PC-3 (cell line): ENCODE measurements at places on chromosomes 5 and 9. TPM values are rescaled to one million over a fixed set of nuclear protein-coding genes. Genes with fewer than 3 reads are reported as not detected.

TMEM215 gene
- total RNA-seq, result not detected in 2 replicates

TTLL11 gene
- 7.0 and 8.9 TPM in 2 replicates for total RNA-seq

GLRA1 gene
- not detected in 2 replicates for total RNA-seq

KCNMB1 gene
- total RNA-seq, result not detected in 2 replicates

SH3RF2 gene
- total RNA-seq, result 5.9 and 6.2 TPM in 2 replicates

IFNB1 gene
- total RNA-seq, result not detected in 2 replicates

GHR gene
- total RNA-seq, result 2.2 and 5.2 TPM in 2 replicates

MARCOL gene
- total RNA-seq, result not detected in 2 replicates

GMCL2 gene
- total RNA-seq, result not detected in 2 replicates

SMIM33 gene
- not detected in 2 replicates for total RNA-seq

PCDHA1 gene
- not detected in 2 replicates for total RNA-seq

IL9 gene
- not detected in 2 replicates for total RNA-seq

TOR4A gene
- 28.9 and 32.7 TPM in 2 replicates for total RNA-seq

SLCO6A1 gene
- total RNA-seq, result not detected in 2 replicates

NOP16 gene
- 92.6 and 103 TPM in 2 replicates for total RNA-seq

OR1K1 gene
- total RNA-seq, result not detected in 2 replicates

CAMK4 gene
- total RNA-seq, result 0.55 and 0.69 TPM in 2 replicates

CBY3 gene
- 1.4 TPM in 1 of 2 replicates, not detected in the other for total RNA-seq

ASTN2 gene
- 3.5 and 6.2 TPM in 2 replicates for total RNA-seq

TPM2 gene
- 7.0 and 10.4 TPM in 2 replicates for total RNA-seq

CSF1R gene
- total RNA-seq, result not detected in 2 replicates

LRRC19 gene
- total RNA-seq, result not detected in 2 replicates
